Activated CD4-positive, alpha-beta T cell treated with anti-CD3 and anti-CD28 coated beads, Interleukin-2, amount 50 U/mL, for 1 hour (primary cell): ENCODE measurements at places on chromosomes 6 and 20.
A peak's percentile ranks its signal among the peaks of the same experiment; 100 is the strongest.

GRCh38 chr6:99605074-99605734, 1.4 kb upstream of the PRDM13 start:
- DNase-seq: no peak

DNA sequence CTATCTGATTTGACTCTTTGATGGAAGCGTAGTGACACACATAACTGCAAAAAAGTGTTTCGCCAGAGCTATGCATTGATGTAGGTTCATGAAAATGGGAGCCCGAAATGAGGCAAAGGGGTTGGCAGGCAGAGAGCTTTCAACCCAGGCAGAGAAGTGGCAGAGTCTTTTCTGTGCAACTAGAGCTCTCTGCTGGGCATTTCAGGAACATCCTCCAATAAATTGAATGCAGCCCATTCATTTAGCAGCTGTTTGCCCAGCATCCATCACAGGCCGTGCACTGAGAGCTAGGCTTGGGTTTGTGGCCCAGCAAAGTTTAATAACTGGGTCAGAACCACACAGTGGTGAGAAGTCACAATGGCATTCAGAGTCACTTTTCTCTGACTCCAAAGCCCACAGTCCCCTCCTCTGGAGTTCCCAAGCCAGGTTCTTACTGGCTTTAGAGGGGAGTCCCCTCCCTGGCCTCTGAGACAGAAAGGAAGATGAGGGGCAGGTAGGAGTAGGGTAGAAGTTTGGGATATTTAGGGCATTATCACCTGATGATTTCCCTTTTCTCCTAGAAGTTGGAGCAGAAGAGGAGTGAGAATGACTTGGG, 31.8 kb upstream of the ELMO2 start:
- peak; percentile 5 for DNase-seq

- no peak for DNase-seq
Observed at GRCh38 chr20:35286899-35287508, 2.4 kb upstream of the EIF6 start.

- DNase-seq: no peak
Observed at GRCh38 chr6:83042467-83043053, 23.1 kb downstream of the UBE3D start.

DNA sequence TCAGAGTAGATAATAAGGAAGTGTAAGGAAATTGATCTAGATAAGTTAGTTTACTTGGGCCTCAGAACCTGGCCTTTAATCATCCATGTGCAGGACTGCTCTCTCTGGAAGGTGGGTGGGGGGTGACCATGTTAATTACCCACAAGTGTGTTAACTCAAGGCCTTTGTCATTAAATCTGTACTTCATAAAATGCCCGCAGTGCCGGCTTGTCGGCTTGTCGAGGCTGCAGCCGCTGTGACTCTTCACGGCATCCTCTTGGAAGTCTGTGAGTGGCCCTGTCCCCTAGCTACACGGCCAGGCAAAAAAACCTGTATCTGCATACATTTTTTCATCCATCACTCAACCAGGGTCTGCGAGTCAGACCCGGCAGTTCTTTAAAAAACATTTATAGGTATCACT, 70.9 kb upstream of the ASCC3 start:
- no peak for DNase-seq

GRCh38 chr20:59175861-59176260, 12.2 kb downstream of the ZNF831 start:
- DNase-seq: no peak

- DNase-seq: no peak
Observed at GRCh38 chr6:140237251-140237650, 862.8 kb upstream of the CITED2 start.

DNA sequence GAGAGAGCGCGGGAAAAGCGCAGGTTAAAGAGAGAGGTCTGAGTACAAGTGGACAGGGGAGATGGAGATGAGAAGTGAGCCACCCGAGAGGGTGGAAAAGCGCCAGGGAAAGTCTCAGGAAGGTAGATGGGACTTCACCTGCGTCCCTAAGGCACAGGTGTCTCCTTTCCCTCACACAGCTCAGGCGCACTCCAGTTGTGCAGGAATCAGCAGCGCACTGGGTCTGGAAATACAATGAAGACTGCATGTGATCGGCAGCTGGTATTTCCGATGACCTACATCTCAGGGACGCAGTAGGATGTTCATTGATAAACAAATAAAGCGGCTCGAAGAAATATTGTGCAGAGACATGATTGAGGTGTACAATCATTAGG, 432 bp upstream of the KHDRBS2 start:
- no peak for DNase-seq

DNA sequence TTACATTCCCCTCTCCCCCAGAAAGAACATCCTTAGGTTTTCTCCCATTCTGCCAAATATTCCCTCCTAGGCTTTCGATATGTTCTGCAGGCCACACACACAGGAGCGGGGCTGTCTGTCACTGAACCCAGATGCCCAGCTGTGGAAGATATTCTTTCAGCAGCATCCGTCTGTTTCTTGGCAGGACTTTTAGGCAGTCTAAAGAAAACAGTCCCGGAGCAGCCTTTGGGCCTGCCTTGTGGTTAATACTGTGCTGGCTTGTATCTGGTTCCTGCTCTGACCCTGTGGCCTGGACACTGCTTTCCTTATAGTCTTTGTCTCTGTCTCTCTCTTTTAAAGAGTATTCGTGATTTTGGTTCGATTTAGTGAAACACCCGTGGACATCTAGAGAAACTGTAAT, 94.6 kb upstream of the SUPT3H start:
- DNase-seq: no peak

- DNase-seq: peak; percentile 46
Observed at GRCh38 chr6:143940011-143940597, 68.0 kb downstream of the PLAGL1 start.

- peak; percentile 59 for DNase-seq
Observed at GRCh38 chr20:44733341-44734069, 12.2 kb upstream of the KCNK15 start.

GRCh38 chr6:31110825-31111582, 1.4 kb downstream of the C6orf15 start:
- DNase-seq: no peak

DNA sequence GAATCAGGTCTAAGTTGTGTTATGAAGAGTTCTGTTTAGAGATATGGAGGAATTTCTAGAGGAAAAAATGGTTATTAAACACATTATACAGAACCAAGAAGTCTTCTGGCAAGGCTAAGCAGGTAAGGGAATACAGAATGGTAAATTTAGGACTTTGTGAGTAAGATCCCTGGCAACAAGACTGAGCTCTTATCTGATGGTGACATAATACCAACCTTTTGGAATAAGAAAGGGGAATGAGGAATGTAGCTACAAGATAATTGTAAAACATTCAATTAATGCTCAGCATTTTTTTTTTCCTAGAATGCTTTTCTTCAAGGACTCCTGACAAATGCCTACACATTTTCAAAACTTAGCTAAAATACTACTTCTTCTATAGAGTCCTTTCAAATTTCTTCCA, 51.8 kb downstream of the CYB5R4 start:
- no peak for DNase-seq

DNA sequence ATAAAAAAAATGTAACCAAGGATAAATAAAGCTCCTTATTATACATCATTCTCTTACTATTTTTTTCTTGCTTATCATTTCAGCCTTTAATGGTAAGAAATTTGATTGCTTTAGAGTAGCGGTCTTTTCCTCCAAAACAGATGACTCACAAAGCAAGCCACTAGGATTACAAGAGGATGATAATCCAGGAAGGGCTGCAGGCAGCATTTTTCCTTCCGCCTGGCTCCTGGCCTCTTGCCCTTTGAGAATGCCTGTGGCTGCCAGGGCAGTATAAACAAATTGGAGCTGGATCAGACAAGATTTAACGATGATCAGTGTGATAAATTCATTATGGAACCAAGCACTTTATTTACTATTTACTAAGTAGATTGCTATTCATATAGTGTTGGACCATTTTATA, 9.7 kb upstream of the FBXL4 start:
- DNase-seq: no peak

DNA sequence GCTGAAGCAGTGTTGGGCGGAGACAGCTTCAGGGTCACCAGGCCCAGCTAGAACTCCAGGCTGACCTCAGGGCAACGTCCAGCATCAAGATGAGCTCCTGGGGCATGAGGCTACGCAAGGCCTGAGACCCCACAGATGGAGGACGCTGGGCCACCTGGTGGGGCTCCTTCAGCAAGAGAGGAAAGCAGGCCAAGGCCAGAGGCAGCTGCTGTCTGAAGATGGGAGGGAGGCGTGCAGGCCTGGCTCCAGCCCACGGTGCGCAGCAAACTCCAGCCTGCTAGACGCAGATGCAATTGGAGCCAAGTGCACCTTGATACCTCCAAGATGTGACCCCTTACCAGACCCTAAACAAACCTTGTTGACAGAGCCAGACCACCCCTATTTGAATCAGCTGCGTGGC, 220.9 kb upstream of the RREB1 start:
- no peak for DNase-seq

DNA sequence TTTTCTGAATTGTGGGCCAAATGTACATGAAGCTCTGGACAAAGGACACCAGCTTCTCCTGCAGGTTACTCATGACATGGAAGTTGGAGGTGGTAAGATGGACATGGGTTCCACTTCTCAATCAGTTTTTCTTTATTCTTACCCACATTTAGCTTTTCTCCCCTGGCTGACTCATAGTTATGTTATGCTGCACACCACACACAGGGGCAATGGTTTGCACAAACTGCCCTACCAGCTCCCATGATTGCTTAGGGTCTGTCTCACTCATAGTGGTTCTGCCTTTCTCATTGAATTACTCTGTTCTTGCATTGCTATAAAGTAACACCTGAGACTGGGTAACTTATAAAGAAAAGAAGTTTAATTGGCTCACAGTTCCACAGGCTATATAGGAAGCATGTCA, 4.5 kb upstream of the CD109 start:
- DNase-seq: no peak

DNA sequence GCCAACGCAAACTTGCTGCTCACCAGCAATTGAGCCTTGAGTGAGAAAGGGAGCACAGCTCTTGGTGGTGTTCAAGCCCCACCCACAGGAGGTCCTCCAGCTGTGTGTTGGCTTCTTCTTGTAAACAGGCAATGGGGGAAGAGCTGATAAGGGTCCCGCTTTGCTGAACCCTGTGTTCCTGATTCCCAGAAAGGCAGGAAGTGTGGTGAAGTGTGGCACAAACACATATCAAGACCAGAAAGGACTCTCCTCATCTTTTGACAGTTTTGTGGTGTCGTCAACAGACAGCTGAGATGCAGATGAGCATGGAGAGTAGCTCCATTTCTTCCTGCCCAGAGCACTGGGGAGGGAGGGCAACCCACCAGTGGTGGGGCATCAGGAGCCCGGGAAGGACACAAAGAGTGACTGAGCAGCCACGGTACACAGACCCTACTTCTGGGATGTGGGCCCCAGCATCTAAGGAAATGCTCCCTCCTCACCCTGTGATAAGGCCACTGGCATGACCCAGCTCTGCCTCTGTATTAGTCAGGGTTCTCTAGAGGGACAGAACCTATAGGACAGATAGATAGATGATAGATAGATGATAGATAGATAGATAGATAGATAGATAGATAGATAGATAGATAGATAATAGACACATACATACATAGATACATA, 188.9 kb upstream of the TAB2 start:
- DNase-seq: peak; percentile 18

DNA sequence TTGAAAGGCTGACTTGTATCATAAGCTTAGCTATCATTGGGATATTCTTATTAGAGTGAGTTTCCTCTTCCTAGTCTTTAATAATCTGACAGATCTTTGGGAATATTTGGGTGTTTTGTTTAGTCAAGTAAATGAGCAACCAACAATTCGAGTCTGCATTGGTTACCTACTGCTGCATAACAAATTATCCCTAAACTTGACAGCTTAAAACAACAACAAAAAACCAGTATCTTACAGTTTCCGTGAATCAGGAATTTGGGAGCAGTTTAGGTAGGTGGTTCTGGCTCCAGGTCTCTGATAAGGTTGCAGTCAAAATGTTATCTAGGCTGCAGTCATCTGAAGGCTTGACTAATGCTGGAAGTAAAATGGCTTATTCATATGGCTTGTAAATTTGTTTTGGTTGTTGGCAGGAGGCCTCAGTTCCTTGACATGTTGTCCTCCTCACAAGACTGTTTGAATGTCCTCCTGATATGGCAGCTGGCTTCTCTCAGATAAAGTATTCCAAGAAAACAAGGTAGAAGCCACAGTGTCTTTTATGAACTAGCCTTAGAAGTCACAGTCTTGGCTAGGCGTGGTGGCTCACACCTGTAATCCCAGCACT, 7.2 kb downstream of the GTF3C6 start:
- no peak for DNase-seq

DNA sequence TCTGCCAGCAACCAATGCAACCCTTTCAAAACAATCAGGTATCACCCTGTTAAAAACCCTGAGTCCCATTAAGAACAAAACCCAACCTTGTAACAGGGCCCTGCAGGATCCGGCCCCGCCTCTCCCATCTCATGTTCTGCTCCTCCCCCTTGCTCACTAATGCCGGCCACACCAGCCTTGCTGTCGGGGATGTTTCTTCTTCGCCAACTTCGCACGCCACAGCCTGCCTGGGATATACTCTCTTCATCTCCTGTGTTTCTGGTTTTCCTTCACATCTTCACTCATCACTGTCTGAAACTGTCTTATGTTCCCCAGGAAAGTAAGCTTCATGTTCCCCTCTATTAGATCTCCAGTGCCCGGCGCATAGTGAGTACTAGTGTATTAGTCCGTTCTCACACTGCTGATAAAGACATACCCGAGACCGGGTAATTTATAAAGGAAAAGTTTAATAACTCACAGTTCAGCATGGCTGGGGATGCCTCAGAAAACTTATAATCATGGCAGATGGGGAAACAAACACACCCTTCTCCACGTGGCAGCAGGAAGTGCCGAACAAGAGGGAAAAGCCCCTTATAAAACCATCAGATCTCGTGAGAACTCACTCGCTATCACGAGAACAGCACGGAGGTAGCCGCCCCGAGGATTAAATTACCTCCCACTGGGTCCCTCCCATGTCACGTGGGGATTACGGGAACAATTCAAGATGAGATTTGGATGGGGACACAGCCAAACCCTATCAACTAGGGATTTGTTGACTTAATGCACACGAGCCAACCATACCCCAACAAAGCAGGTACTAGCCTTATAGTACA, 5.1 kb downstream of the TP53RK start:
- DNase-seq: no peak

DNA sequence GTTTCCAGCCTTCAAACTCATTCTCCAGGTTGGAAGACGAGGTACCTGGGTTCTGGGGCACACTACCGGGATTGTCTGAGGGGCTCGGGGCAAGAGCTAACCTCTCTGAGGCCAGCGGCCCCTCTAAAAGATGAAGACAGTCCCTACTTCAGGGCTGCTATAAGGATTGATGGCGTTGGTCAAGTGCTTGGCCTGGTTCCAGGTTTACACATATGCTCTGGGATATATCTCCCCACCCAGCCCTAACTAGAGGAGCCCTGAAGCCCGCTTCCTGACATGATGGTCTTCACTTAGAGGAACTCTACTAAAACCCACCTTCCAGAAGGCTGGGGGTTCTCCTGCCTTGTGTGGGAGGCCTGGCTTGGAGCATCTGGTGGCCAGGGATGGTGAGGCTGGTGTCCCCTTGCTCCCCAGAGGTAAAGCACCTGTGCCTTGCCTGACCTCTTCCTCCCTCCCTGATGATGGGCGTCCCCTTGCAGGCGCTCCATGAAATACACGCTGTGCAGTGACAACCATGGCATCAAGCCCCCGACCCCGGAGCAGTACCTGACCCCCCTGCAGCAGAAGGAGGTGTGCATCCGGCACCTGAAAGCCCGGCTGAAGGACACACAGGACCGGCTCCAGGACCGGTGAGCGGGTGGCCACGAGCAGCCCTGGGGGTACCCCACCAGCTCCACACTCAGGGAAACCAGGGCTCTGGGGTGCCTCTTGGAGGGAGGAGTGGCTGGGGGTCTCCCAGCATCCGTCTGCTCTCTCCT, 28.7 kb downstream of the SDCBP2 start:
- no peak for DNase-seq

- no peak for DNase-seq
Observed at GRCh38 chr6:64750910-64751309, 956.1 kb downstream of the EYS start.

- DNase-seq: no peak
Observed at GRCh38 chr6:87661016-87661415, 41.0 kb downstream of the AKIRIN2 start.
